ENCODE measurements at places on chromosomes 11 and 22.
A peak's percentile ranks its signal among the peaks of the same experiment; 100 is the strongest.

- DNase-seq, result no peak
Measured at GRCh38 chr11:15668718-15669117, 554.0 kb downstream of the INSC start.

- no peak for DNase-seq
Measured at GRCh38 chr22:49334449-49334789, 493.3 kb downstream of the BRD1 start.

- DNase-seq, result no peak
Measured at GRCh38 chr11:2589538-2589934, 110.3 kb downstream of the KCNQ1OT1 start.

- no peak for DNase-seq
Measured at GRCh38 chr11:42237701-42238235, 778.3 kb upstream of the LRRC4C start.

- DNase-seq, result no peak
Measured at GRCh38 chr11:2666828-2667570, 32.8 kb downstream of the KCNQ1OT1 start.

GRCh38 chr11:206002-206384 lies 1.2 kb downstream of the BET1L start:
- no peak for DNase-seq

DNA sequence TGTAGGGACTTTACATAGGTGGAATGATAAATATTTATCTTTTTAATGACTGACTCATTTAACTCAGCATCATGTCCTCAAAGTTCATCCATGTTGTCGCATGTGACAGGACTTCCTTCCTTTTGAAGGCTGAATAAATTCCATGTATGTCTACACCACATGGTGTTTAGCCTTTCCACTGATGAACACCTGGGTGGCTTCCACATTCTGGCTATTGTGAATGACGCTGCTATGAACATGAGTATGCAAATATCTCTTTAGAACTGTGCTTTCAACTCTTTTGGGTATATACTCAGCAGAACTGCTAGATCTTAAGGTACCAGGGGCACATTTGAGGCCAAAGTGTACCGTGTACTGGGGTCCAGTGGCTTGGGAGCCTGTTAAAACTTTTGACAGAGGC lies 24.1 kb downstream of the LARGE1 start:
- DNase-seq, result no peak

- peak; percentile 27 for DNase-seq
Measured at GRCh38 chr22:41687901-41688364, 734 bp downstream of the SNU13 start.

- no peak for DNase-seq
Measured at GRCh38 chr11:120257346-120257745, 17.4 kb downstream of the POU2F3 start.

DNA sequence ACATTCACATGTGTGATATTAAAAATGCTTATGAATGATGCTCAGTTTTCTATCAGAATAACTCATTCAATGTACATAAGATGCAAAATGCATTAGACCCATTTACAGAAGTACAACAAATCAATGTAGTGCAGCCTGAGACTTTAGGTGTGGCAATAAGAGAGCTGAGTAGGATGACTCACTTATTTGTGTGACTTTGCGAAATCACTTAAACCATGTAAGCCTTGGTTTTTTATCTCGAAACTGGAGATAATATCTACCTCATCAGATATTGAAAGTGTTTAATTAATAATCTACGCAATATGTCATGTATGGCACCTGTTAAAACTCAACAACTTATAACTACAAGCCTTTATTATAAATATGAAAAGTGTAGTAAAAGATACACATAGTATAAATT lies 105.7 kb upstream of the LUZP2 start:
- DNase-seq, result no peak

GRCh38 chr22:27638329-27639233 lies 163.0 kb downstream of the MN1 start:
- DNase-seq, result no peak

- DNase-seq, result no peak
Measured at GRCh38 chr22:46834021-46834737, 71.7 kb downstream of the TBC1D22A start.

DNA sequence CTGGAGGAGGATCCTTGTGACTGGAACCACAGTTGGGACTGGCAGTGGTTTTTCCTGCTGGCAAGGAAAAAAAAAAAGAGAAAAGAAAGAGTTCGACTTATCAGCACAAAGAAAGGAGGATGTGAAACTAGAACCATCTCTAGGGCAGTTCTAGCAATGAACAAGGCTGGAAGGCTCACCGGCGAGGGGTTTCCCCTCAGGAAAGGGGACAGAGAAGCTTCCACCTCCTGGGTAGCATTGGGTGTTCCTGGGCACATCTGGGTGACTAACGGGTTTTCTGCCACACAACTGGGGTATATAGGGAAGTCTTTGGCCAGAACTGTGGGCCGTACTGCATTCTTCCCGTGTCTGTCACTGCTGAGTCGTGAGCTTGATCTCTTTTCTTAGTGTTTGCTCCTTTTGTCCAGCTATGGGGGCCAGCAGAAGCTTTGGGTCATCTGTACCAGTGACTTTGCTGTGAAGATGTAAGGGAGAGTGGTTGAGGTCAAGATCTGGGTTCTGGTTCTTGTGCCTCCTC lies 109.4 kb upstream of the OR4B1 start:
- peak; percentile 44 for DNase-seq

DNA sequence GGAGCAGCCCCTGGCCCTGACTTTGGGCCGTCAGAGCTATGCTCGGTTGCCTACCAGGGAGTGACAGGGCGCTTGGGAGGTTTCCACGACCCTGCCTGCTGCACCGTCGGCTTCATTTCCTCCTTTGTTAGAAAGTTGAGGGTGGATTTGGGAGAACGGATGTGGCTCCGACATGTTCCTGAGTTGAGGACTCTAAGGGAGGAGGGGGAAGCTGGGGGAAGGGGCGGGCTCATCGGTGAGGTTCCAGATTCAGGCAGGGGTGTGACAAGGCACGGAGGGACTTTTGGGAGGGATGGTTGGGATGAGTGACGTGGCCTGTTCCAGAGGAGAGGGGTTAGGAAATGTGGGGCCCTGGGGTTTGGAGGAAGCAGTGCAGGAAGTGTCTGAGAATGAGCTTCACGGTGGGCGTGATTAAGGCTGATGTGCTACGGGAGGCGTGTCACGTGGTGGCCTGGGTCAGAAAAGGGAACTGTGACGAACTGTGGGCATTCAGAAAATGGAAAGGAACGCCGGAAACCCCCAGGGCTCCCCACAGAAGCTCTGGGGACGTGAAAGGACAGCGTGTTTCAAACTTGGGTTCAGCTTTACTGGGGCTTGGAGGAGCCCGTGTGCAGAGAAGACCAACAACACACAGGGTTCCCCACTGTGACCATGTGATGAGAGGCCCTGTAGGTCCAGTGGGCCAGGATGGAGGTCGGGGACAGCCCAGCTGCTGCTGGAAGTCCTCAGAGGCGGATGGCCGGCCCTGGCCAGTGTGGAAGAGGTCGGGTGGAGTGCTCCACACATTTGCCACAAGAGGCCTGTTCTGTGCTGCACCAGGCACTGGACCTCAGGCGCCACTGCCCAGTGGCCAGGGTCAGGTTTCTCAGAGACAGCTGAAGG lies 2.8 kb downstream of the PARVB start:
- peak; percentile 80 for DNase-seq

DNA sequence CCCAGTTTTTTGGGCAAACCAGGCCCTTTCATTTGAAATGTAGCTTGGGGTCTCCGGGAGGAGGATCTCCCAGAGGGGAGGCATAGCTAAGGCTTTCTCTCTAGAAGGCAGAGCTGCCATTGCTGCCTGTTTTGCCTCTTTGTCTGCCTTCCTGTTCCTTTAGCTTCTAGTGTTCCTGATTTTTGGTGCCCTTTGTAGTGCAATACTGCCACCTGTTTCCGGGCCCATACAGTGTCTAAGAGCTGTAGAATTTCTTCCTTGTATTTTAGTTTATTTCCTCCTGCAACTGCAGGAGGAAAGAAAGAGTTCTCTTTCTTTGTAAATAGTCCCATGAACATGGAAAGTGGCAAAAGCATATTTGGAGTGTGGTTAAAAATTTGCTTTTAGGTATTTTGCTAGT lies 19.3 kb upstream of the GLYATL1 start:
- DNase-seq, result no peak

GRCh38 chr11:114031967-114032320 lies 27.6 kb upstream of the ZBTB16 start:
- no peak for DNase-seq

DNA sequence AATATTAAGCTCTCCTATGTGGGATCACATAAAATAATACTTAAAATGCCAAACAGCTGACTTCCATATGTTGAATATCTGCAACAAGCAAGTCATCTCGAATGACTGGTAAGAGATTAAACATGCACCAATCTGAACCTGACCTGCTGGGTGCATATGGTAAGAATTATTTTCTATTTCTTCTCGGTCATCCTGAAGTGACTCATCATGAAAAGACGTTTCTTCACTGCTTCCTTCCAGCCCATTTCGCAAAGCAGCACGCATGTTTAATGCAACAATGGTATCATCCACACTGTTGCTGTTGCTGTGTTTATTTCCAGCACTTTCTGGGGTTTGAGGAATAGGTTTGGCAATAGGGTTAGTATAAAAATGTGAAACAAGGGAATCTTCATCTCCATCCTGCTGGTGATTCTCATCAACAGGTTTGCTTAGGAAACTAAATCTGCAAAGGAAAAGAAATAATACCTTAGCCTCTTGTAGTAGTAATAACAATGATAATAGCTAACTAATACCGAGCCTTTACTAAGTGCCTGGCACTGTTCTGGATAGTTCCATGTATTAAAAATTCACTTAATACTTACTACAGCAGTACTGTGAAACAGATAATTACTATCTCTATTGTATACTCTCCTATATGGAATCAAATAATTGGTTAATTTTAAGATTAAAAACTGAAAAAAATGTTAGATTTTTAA lies 52.0 kb upstream of the CHRNA10 start:
- no peak for DNase-seq

DNA sequence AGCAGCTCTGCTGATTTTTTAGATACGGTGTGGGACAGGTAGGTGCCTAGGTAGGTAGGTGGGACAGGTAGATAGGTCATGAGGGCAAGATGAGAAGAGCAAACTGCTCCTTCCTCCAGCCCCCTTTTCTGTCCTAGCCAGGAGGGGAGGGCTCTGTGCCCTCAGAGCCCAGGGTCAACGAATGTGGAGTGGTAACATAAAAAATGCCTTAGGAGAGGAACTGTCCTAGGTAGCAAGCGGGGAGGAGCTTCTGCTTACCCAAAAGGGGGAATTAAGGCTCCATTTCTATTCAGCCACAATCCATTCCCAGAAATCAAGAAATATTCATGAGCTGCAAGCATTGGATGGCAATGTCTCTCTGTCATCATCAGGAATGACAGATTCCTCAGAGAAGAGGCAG lies 234.8 kb downstream of the GRIK4 start:
- no peak for DNase-seq

DNA sequence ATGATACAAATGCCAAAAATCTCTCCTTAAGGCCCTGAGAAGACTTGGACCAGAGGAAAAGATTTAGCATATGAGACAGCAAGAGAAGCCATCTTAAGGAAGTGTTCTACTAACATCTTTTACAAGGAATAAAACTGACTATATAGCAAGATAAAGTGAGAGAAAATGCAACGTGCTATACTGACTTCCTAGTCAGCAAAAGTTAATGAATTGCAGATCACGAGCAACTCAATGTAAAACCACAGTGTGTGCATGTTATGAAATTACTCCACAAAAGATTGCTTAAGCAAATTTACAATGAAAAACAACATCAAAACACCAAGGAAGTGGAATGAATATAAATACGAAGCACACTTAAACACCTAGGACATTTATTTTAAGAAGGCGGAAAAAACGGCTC lies 187.5 kb downstream of the CADM1 start:
- no peak for DNase-seq

- DNase-seq, result no peak
Measured at GRCh38 chr11:22510010-22510409, 115.6 kb downstream of the FANCF start.

DNA sequence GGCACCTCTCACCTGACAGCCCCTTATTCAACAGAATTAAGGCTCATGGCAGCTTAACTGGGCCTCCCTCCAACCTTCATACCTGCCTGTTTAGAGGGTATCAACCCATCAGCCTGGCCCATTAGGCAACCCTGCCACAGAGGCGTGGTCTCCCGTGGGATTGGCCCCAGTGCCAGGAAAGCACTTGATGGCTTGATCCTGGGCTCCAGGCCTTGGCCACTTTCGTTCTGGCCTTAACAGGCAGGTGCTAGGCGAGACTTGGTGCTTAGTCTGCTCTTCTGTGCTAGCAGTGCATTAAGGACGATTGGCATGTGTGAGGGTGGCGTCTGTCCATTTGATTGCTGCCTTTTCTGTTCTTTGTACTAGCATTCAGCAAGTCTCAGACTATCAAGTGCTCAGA lies 75.2 kb downstream of the CABIN1 start:
- no peak for DNase-seq

- DNase-seq, result no peak
Measured at GRCh38 chr11:105786741-105787140, 176.9 kb downstream of the GRIA4 start.

DNA sequence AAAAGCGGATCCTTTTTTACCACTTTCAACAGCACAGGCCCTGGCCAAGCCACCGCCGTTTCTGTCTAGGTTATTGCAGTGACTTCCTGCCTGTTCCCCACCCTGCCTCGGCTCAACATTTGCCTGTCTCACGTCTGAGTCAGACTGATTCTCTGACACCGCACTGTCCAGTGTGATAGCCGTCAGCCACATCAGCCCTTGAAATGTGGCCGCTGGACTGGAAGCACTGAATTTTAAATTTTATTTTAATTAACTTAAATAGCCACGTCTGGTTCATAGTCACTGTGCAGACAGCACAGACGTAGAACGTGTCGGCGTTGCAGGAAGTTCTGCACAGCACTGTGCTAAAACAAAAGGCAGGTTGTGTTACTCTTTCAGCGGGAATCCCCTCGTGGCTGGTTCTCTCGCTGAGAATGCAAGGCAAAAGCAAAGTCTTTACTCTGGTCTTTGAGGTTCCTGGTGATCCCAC lies 56.3 kb upstream of the ADSL start:
- peak; percentile 66 for DNase-seq

GRCh38 chr11:733072-733471 lies 14.2 kb upstream of the TALDO1 start:
- no peak for DNase-seq

DNA sequence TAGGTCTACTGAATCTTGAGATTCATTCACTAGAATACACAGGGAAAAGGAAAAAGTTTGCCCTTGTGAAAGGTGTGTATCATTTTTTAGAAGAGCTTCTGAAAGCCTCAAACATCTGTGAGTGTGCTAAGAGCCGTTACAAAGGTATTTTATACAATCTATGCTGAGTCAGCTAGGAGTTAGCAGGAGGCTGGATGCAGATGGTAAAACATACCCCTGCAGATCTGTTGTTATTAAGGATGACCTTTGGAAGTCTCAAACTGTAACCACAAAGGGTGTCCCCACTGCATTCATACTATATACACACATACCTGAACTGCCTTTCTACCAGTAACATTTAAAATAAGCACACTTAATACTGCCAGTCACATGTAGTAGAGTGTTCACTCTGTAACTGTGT lies 8.4 kb upstream of the C11orf91 start:
- DNase-seq, result no peak

Data from activated naive CD8-positive, alpha-beta T cell treated with anti-CD3 and anti-CD28 coated beads for 36 hours (primary cell).